ENCODE measurements at places on chromosomes 3 and 15. TPM values are rescaled to one million over a fixed set of nuclear protein-coding genes. Genes with fewer than 3 reads are reported as not detected.

The LDHAL6B gene
- not detected for total RNA-seq

The GABRB3 gene
- not detected for total RNA-seq

The DHFR2 gene
- 7.4 TPM for total RNA-seq

The DLL4 gene
- 0.18 TPM for total RNA-seq

The PRICKLE2 gene
- total RNA-seq = not detected

The ANKRD63 gene
- not detected for total RNA-seq

The TAGLN3 gene
- total RNA-seq = 3.5 TPM

DNA sequence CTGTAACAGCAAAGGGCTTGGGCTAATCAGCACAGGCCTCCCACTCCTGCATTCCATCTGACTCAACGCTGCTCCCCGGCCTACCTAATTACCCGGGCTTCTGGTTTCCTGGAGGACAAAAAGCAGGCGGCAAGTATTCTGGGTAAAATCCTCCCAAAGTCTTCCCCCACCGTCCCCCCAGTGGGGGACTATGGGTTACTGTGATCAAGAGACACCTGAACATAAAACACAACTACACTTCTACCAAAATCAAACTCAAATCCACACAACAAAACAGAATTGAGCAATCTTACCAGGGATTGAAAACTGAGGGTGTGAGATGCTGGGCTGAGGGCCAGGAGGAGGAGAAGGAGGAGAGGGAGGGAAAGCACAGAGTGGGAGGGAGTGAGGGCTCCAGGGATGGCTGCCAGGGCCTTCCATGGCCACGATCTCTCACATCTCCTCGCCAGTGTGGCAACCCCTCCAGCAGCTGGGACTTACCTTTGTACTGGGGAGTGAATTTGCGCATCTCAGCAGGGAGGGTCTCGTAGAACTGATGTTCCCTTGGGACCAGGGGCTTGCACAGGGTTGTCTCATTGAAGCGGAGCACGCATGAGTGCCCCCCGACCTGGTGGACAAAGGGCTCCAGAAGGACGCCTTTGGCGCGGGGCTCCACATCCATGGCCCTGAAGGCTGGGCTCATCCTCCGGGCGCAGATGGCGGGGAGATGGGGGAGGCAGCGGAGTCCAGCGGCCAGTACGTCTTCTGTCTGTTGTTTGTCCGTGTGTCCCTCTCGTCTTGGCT lies 9.1 kb upstream of the NCKIPSD start:
- peak overlapping the region; percentile 15 for H3K27ac ChIP-seq
- no peak for DNase-seq

- no peak overlapping the region for H3K27ac ChIP-seq
- no peak for DNase-seq
- H3K4me1 ChIP-seq = no peaks in the 10 kb centered on the region
- H3K36me3 ChIP-seq = no peaks in the 10 kb centered on the region
Observed at GRCh38 chr15:31295658-31296057, 31.0 kb upstream of the KLF13 start.

DNA sequence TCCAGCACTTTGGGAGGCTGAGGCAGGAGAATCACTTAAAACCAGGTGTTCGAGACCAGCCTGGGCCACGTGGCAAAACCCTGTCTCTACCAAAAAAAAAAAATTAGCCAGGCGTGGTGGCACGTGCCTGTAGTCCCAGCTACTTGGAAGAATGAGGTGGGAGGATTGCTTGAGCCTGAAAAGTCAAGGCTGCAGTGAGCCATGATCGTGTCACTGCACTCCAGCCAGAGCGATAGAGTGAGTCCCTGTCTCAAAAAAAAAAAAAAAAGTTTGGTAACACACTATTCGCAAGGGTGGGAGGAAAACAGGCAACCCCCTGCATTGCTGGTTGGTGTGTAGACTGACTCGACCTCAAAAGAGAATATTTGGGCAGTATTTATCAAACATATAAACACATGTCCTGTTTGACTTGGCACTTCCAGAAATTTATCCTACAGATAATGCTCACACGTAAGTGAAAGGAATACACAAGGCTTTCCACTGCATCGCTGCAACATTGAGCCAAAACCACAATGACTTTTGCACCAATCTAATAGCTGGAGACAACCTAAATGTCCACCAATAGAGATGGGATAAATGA lies 3.1 kb upstream of the ANPEP start:
- H3K27me3 ChIP-seq = peaks cover 43% of the 10 kb centered on the region
- peaks cover 7% of the 10 kb centered on the region for H3K36me3 ChIP-seq

DNA sequence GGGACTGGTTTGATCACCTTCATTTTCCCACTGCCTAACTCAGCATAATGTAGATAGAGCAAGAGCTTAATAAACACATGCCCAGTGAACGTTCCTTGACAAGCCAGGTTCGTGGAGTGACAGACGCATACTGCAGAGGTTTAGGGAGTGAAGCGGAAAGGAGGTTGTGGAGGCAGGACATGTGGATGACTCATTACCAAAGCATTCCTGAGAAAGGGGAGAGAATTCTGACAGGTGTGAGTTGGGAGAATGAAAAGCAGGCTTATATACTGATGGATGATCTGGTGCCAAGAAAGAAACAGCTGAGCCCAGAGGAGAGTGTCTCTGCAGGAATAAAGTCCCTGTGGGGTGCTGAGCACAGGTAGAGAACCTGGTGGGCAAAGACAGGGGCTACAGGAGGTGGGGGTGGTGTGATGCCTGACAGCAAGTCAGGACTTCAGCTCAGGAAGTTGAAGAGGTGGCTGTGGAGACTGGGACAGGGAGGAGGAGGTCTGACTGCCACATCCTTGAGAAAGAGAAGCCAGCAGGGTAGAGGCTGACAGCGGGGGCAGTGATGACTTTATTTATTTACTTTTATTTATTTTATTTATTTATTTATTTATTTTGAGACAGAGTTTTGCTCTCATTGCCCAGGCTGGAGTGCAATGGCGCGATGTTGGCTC lies 2.4 kb upstream of the RPL29 start:
- DNase-seq = no peak
- H3K27ac ChIP-seq = no peak overlapping the region
- no peaks in the 10 kb centered on the region for H3K27me3 ChIP-seq

GRCh38 chr3:72160351-72160750 lies 375.4 kb upstream of the PROK2 start:
- peaks cover 2% of the 10 kb centered on the region for H3K4me1 ChIP-seq
- no peak overlapping the region for H3K27ac ChIP-seq

DNA sequence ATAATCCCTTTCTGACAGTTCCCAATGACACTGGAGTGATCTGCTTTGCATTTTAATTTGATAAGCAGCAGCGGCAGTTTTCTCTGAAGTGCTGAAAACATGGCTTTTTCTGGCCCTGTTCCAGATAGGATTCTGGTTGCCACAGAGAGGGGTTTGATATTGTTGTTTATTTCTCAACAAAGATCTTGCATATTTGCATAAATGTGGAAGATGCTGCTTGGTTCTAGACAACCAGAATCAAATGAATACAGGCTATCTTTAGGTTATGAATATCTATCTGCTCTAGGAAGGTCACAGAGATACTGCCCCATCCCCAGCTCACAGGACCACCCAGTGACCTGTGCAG lies 137.1 kb downstream of the ZNF609 start:
- DNase-seq = no peak
- H3K27ac ChIP-seq = peak overlapping the region; percentile 91
- no peaks in the 10 kb centered on the region for H3K27me3 ChIP-seq
- peaks cover 2% of the 10 kb centered on the region for H3K36me3 ChIP-seq
- H3K4me1 ChIP-seq = peaks cover 60% of the 10 kb centered on the region
- peak overlapping the region; percentile 66 for H3K4me3 ChIP-seq

- DNase-seq = no peak
- no peaks in the 10 kb centered on the region for H3K27me3 ChIP-seq
- peaks cover 53% of the 10 kb centered on the region for H3K36me3 ChIP-seq
- H3K27ac ChIP-seq = no peak overlapping the region
- no peak overlapping the region for H3K4me3 ChIP-seq
Observed at GRCh38 chr3:143016321-143016972, 15.1 kb downstream of the U2SURP start.

DNA sequence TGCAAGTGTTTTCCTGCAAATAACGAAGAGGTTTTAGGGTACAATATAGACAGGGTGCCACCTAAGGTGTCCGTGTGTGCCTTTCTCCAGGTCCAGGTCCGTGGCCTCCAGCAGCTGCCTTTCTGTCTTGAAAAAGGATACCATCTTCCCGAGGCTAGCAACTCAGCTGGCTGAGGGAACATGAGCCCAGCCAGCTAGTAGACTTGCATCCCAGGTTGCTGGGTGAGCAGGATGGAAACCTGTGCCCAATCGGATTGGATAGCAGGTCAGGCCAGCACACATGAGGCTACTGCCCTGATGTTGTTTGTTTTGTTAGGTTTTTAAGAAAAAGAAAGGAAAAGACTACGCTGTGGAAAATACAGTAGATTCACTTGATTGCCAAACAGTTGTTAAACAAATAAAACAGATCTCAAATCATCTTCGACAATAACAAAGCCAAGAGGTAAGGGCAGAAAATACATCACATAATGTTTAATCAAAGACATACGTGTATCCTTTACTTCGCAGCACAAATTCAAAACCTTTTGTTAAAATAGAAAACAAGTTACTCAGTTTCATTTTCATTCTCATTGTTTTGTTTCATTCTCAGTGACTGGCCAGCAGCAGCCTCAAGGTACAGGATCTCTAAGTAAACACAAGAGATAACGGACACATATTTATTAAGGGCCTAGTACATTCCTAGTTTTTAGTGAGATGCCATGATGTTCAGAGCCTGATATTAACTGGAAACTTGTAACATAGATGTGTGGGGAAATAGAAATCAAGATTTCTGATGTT lies 661.2 kb upstream of the NR2F2 start:
- H3K36me3 ChIP-seq = no peaks in the 10 kb centered on the region
- H3K4me1 ChIP-seq = no peaks in the 10 kb centered on the region
- H3K27me3 ChIP-seq = peaks cover 11% of the 10 kb centered on the region
- H3K4me3 ChIP-seq = no peak overlapping the region

DNA sequence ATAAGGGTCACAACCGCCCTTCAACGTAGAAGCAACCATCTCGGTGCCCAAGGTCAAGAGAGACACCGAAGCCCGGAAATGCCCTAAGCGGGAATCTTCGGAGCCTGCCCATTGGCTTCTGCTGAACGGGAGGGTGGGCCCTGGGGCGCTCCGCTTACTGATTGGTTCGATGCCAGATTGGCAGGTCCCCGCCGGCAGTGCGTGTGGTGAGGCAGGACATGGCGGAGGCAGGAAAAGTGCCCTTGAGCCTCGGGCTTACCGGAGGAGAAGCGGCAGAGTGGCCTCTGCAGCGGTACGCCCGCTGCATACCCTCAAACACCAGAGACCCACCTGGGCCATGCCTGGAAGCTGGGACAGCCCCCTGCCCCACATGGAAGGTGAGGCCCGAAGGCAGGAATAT lies at the start of gene REC114:
REC114 (plus strand) TSS at position 197 of the 400 bp plus-strand sequence; CDS start at position 219, 22 bp downstream.
- H3K4me1 ChIP-seq = peaks cover 2% of the 10 kb centered on the region
- H3K27me3 ChIP-seq = peaks cover 16% of the 10 kb centered on the region
- H3K4me3 ChIP-seq = no peak within 1 kb of the TSS
- H3K27ac ChIP-seq = no peak within 1 kb of the TSS
- DNase-seq = no peak
- H3K36me3 ChIP-seq = no peaks in the 10 kb centered on the region

- peaks cover 31% of the 10 kb centered on the region for H3K36me3 ChIP-seq
- no peak for DNase-seq
- H3K27me3 ChIP-seq = no peaks in the 10 kb centered on the region
- no peak overlapping the region for H3K4me3 ChIP-seq
- peaks cover 6% of the 10 kb centered on the region for H3K4me1 ChIP-seq
Observed at GRCh38 chr3:25633919-25634318, 30.8 kb downstream of the TOP2B start.

DNA sequence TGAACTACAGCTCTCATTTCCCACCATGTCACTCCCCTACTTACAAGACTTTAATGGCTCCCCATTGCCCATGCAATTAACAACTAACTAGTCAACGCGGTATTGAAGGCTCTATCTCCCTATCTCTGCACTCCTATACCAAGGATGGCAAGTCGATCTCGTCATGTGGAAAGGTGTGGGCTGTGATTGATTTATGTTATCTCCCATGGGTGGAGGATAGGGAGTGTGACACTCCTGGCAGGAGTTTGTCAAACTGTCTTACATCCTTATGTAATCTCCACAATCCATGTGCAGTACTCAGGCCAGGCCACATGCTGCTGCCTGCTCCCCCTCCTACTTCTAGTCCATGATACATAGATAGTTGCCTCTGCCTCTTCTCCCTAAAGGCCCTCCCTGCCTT lies 3.2 kb upstream of the RORA start:
- H3K27me3 ChIP-seq = peaks cover 55% of the 10 kb centered on the region
- peaks cover 10% of the 10 kb centered on the region for H3K4me1 ChIP-seq
- no peak for DNase-seq
- no peak overlapping the region for H3K27ac ChIP-seq
- H3K36me3 ChIP-seq = no peaks in the 10 kb centered on the region

GRCh38 chr3:135040321-135041240 lies 245.5 kb downstream of the EPHB1 start:
- no peak overlapping the region for H3K27ac ChIP-seq
- DNase-seq = no peak
- no peaks in the 10 kb centered on the region for H3K36me3 ChIP-seq
- H3K27me3 ChIP-seq = no peaks in the 10 kb centered on the region

DNA sequence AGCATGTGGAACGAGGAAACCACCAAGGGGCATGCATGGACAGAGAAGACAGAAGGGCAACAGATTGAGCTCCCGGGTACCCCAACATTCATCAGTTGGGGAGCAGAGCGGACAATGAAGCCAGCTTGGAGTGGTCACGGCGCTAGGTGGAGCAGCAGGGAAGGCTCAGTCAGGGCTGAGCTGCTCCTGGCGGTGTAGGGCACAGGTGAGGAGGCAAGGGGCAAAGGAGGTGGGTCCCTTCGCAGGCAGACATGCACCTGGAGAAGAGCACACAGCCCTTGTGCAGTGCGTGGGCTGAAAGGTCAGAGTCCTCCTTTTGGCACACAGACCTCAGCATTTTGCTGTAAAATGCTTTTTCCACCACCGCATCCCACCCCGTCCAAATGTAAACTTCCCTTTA lies 90.0 kb upstream of the SLC6A6 start:
- no peaks in the 10 kb centered on the region for H3K36me3 ChIP-seq
- no peak overlapping the region for H3K4me3 ChIP-seq
- no peaks in the 10 kb centered on the region for H3K4me1 ChIP-seq
- no peak for DNase-seq
- no peak overlapping the region for H3K27ac ChIP-seq
- peaks cover 9% of the 10 kb centered on the region for H3K27me3 ChIP-seq

- DNase-seq = no peak
Observed at GRCh38 chr3:136350557-136350956, 100.4 kb downstream of the PCCB start.

GRCh38 chr3:159813822-159814531 lies 174.7 kb upstream of the IL12A start:
- H3K4me1 ChIP-seq = no peaks in the 10 kb centered on the region
- DNase-seq = no peak
- H3K27me3 ChIP-seq = peaks cover 4% of the 10 kb centered on the region
- no peak overlapping the region for H3K27ac ChIP-seq
- no peaks in the 10 kb centered on the region for H3K36me3 ChIP-seq

DNA sequence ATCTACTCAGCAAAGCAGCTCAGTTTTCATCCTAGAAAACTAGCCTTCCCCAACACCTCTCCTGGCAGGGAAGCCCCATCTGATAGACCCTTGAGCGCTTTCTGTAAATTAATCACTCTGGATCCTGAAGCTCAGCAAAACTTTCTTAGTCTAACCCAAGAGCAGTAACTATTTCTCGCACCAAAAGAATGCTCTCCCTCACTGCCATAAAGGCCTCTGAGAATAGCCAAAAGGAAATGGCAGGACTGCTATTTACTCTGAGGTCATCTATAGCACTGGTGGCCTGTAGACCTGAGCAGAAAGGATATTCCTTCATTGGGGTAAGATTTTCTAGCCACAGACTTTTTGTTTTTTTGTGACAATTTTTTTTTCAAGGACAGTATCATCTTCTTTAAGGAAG lies 345.8 kb upstream of the ADAMTS9 start:
- H3K4me1 ChIP-seq = no peaks in the 10 kb centered on the region
- H3K4me3 ChIP-seq = no peak overlapping the region
- no peak overlapping the region for H3K27ac ChIP-seq
- no peak for DNase-seq
- no peaks in the 10 kb centered on the region for H3K36me3 ChIP-seq

Data from activated CD4-positive, alpha-beta T cell treated with anti-CD3 and anti-CD28 coated beads for 36 hours (primary cell).